ENCODE measurements at places on chromosomes 2 and 18.

- peak; percentile 13 for DNase-seq
These were observed 10.9 kb downstream of the INPP4A start for GRCh38 chr2:98455494-98455976.

- DNase-seq = no peak
These were observed 112.3 kb downstream of the ARHGAP15 start for GRCh38 chr2:143241403-143242088.

- no peak for DNase-seq
These were observed 37.2 kb downstream of the PLEKHA3 start for GRCh38 chr2:178517496-178517895.

DNA sequence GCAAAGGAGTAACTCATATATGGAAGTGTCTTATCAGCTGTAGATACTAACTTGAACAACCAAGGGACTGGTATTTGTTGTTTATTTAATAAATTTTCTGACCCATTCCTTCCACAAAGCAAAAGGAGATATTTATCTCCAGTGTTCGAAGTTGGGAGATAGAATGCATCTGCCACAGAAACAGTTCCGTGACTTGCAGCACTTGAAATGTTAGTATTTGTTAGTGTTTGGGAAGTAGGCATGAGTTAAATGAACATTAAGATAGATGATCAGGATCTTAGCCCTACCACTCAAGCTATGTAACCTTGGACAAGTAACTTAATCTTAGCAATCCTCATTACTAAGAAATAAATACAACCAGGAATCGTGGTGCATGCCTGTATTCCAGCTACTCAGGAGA is 12.1 kb upstream of the SULT1C4 start:
- no peak for DNase-seq

DNA sequence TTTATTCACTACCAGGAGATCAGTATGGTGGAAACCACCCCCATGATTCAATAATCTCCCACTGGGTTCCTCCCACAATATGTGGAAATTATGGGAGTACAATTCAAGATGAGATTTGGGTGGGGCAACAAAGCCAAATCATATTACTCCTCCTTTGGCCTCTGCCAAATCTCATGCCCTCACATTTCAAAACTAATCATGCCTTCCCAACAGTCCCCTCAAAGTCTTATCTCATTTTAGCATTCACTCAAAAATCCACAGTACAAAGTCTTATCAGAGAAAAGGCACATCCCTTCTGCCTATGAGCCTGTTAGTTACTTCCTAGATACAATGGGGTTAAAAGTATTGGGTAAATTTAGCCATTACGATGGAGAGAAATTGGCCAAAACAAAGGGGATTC is 989.5 kb upstream of the CNTNAP5 start:
- no peak for DNase-seq

DNA sequence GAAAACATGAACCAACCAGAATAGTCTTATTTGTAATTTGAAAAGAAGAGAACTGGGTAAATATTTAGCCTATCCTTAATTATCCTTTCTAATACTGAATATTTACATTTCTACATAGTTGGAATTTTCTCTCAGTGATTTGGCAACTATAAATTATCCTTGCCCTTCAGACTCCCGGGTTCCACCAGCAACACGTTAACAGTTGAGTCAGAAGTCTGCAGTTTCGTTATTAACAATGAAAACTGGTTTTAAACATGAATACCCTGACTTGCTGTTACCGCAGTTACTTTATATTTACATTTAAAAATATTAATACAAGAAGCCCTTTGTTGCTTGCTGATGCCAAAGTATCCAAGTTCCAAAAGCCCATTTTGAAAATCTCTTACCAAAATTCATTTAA is 673.0 kb downstream of the ARHGAP15 start:
- DNase-seq = no peak

- DNase-seq = no peak
These were observed 12.0 kb downstream of the ALPG start for GRCh38 chr2:232418466-232419244.

GRCh38 chr2:86769838-86770237 is 20.9 kb downstream of the CD8A start:
- DNase-seq = no peak

GRCh38 chr18:55287149-55287806 is 300.7 kb downstream of the TCF4 start:
- DNase-seq = no peak

GRCh38 chr2:72130659-72131360 is 16.9 kb downstream of the CYP26B1 start:
- no peak for DNase-seq

- DNase-seq = no peak
These were observed 5.6 kb downstream of the PAX8 start for GRCh38 chr2:113273027-113273551.

GRCh38 chr18:11071300-11071699 is 78.1 kb downstream of the PIEZO2 start:
- DNase-seq = no peak

DNA sequence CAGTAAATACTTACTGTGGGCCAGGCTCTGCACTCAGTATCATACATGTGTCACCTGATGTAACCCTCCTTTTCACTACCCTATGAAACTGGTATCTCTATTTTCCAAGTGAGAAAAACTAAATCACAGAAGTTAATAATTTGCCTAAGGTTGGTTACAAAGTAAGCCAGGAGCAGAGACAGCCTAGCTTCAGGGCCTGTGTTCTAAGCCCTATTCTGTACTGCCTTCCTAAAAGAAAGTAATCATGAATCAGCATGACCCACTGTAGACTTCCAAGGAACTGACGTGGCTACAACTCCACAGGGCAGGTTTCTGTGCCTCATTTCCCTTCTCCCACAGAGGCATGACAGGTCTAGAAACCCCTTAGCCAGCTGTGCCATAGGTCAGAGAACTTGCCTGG is 14.3 kb downstream of the ZNF142 start:
- DNase-seq = no peak

GRCh38 chr2:209556354-209556961 is 132.6 kb downstream of the MAP2 start:
- DNase-seq = no peak

DNA sequence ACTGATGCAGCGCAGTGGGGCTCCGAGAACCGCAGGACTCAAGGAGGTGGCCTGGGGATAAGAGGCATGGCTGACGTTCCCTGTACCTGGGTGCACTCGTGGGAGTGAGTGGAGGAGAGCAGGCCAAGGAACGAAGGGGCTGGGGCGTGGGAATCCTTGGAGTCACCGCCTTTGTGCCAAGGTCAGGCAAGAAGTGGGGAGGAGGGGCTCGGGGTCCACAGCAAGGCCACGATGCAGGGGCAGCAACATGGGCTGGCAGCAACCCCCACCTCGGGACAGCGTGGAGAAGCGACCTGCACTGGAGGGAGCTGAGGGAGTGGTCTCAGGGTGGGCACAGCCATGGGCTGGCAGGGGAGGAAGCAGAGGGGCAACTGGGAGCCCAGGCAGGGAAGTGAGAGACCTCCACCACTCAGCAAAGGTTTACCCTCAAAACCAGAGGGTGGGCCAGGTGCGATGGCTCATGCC is 18.6 kb downstream of the ARID5A start:
- DNase-seq = no peak

GRCh38 chr2:48165070-48165753 is 258.9 kb upstream of the FBXO11 start:
- no peak for DNase-seq

DNA sequence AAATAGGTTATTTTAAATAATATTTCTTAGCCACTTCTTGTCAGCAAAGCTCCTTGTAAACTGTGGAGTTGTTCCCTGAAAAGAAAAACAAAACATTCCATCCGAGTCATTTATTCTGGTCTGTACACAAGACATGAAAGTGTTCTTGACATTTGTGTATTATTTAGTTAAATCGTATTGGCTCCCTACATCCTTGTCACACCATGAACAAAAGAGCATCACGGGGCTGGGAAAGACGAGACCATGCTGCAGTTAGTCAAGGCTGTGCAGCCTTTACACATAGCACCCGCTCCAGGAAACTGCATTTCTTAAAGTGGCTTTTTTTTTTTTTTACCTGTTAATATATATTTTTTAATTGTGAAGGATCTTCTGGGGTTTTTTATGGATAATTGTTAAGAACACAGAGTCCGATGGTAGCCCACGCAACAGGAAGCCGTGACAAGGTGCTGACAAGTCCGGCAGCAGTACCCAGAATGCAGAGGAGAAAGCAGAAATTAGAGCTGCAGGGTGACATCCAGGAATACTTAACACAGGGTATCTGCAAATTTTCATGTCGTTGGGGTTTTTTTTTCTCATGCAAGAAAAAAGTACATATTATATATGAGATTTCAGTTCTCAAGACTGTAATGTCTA is 588.4 kb downstream of the ARHGAP15 start:
- no peak for DNase-seq

- DNase-seq = no peak
These were observed 27.9 kb downstream of the ZAP70 start for GRCh38 chr2:97741251-97741650.

GRCh38 chr2:113309655-113310387 is 31.1 kb upstream of the PAX8 start:
- no peak for DNase-seq

- peak; percentile 78 for DNase-seq
These were observed 21.2 kb upstream of the ACVR1 start for GRCh38 chr2:157897106-157897971.

- DNase-seq = no peak
These were observed 54.3 kb downstream of the GULP1 start for GRCh38 chr2:188345831-188346458.

DNA sequence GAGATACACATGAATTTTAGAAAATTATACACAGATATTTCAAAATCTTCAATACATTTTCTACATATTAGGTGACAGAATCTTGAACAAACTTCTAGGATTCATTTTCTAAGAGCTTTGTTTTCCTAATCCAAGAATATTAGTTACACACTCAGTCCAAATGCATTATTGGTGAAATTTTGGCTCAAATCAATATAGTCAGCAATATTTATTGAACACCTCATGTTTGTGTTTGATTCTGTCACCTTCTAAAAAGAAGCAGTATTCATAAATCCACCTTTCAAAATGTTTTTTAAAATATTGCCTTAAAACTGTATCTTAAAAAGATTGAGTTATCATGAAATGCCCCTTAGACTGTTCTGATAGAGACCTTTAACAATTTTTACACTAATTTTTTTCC is 40.2 kb downstream of the KCNH7 start:
- DNase-seq = no peak

- no peak for DNase-seq
These were observed 134.5 kb downstream of the MEIS1 start for GRCh38 chr2:66569321-66569851.

DNA sequence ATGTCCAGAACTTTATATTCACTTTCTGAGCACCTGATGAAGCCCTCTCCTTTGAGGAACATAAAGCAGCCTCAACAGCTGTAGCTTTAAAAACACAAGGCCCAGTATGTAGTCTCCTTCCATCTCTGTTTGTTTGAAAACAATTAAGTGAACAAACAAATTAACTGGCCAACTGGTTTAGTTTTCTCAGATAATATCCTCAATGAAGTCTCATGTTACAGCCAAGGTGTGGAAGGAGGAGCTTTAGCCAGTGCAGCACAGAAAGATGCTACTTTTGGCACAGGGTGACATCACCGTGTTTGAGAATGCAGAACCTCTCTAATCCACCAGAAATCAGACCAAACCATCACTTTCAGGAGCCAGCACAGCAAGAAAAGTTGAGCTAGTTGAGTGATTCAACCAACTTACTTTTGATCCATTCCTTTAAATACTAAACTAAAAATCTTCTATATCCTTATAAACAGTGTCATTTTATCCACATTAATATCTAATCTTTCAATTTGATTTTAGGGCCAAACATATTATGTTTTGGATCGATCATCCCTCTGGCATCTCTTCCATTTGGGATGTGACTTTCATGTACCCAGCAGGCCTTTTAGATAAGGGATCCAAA is 488.7 kb downstream of the ARHGAP15 start:
- no peak for DNase-seq

DNA sequence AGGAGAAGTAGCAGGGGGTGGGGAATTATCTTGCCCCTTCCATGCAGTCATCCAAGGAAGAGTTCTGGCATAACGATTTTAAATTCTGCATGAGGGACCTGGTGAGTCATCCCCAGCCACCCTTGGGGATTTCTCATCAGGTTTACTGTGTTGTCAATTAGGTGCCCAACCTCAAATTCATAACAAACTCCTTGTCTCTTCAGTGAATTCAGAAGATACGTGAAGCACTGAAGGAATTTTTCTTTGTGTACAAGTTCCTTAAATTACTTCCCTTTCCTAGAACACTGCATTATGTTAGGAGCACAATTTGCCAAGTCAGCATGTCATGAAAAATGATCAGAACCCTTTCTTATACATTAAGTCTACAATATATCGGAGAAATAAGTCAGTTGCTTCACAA is 70.8 kb upstream of the NOSTRIN start:
- DNase-seq = no peak

DNA sequence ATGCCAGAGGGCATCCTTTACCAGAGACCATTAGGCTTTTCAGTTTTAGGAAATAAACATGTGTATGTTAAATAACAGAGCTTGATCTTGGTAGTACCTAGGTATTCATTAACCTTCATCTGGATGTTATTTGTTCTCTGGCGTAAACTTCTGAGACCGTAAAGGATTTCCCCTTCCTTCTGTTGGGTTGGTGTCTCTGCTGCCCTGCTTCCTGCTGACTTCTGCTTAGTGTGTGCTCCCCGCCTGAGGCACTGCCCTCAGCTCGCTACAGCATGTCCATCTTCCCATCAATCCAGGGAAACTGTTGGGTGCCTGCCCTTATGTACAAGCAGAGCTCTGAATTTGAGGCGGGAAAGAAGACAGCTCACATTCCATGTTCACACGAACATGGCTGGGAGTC is 177.9 kb downstream of the TPGS2 start:
- no peak for DNase-seq

DNA sequence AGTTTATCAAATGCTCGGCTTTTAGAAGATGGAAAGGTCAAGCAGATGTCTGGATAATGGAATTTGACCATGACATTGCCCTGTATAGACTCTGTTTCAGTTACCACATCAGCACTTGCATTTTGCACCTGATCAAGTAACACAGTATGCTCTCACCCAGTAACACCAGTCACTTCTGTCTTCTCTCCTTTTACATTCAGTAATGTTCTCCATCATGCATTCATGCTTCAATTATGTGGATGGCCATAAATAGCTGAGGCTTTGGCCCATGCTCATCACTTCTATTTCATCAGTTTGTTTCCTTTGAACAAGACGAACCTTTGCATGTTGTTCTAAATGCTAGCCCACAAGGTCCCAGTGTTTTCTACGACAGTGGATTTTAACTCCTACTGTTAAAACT is 322.9 kb upstream of the ACVR2A start:
- DNase-seq = no peak

- DNase-seq = no peak
These were observed 64.2 kb downstream of the EMX1 start for GRCh38 chr2:72981536-72981935.

DNA sequence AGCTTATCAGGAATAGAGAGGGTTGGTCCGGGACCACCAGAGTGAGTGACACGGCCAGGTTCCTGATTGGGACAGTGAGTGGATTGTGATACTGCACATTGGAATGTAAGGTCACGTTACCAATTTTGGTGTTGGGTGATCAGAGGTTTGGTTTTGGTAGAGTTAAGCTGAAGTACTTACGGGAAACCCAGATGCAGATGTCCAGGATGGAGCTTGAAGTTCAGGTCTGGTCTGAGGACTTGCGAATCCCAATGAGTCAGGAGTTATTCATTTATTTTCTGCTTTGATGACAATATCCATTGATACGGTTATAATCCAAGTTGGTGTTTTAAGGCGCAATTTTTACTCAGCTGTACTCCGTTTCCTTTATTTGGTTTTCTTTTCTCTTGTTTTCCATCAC is 273.6 kb downstream of the ALPK2 start:
- no peak for DNase-seq
